ENCODE measurements at places on chromosomes 16 and 17. TPM values are rescaled to one million over a fixed set of nuclear protein-coding genes. Genes with fewer than 3 reads are reported as not detected.

The KCNJ12 gene
- 1.2 TPM for total RNA-seq

The EVI2B gene
- total RNA-seq, result 18.5 TPM

The FOXL1 gene
- total RNA-seq, result 52.8 TPM

The PPP1R1B gene
- total RNA-seq, result 2.1 TPM

All from thoracic aorta (tissue), 2 donors.